ENCODE measurements at places on chromosomes 3 and 15.

GRCh38 chr15:36769098-36769497 lies 189.7 kb downstream of the CDIN1 start:
- DNase-seq: no peak

DNA sequence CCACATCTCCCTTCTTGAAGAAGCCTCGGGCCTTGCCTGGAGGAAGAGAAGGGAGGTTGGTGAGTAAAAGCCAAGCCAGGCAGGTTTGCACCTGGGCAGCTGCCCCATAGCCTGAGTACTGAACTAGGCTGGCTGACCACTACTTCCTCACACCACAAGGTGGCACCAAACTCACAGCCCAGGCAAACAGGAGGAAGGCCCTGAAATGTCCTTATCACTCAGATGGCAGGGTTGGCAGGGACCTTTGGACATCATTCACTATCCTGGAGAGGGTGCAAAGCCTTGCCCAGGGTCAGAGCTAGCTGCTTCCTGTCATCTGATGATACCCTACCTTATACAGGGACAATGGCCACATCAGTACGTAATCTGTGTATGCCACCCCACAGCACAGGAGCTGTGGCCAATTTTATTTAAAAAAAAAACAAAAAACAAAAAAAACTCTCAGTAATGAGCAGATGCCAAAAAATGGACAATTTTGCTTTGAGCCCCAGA lies 2.2 kb upstream of the GRAMD2A start:
- DNase-seq: peak; percentile 82

GRCh38 chr3:119861681-119862080 lies 79.8 kb downstream of the NR1I2 start:
- DNase-seq: no peak

DNA sequence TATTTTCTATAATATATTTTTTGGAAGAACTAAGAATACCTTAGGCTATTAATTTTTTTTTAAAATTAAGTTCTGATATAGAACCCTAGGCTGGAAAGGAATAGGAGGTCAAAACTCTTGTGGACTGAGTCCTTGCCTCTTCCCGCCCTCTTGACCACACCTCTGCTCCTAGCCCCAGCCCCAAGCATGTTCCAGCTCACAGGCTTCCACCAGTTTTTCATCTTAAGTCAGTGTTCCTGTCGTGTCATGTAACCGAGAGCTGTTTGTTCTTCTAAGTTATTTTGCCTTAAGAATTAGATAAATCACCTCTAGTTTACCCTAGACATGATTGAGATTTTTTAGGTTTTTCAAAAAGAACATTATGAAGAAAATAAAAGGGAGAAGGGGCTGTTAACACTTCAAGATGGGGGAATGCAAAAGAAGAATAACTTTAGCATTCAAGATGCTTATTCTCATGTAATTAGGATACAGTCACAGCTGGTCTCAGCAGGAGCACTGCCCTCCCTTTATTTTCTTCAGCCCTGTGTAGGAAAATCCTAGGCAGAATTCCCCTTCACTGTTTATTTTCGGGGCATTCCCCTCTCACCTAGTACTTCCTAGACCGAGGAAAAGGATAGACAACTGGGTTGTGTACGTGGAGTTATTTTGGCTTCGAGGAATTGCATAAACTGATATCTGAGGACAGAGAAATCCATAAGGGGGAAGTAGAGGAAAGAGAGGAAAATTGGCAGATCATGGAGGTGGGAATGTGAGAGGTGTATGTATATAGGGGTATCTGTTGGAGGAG lies 110.2 kb downstream of the CMSS1 start:
- DNase-seq: no peak

DNA sequence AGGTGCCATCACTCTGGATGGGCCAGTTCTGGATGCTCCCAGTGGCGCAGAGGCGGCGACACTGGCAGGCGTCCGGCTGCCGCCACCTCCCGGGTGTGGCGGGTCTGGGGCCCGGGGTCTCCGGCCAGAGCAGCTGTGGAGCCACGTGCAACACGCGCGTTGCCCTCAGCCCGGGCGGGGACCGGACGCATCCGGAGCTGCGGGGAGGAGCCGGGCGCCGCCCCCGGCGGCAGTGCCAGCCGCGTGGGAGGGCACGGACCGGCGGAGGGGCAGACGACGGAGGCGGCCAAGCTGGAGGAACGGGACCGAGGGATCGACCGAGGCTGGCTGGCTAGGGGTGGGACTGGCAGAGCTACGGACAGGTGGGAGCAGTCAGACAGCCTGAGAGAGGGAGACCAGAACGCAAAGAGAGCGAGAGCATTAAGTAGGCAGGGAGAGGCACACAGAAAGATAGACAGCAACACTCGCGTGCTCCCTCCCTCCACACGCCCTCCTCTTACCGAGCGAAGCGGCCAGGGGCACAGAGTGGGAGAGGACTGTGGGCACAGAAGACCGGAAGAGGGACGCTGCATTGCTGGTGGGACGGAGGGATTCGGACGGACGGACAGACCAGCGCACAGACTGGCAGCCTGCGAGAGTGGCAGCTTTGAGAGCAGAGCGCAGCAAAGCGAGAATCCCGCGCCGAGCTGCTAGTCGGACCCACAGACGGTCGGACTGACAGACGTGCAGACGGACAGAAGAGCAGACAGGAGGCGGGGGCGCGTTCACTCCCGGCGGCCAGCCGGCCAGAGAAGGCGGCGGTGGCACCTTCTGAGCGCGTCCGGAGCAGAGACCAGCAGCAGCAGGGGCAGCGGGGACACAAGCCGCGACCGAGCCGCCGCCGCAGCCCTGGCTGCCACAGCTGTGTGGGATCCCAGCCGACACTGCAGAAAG lies at the start of gene ARPP21:
Gene ARPP21 (plus strand): TSS at position 272 of the 933 bp plus-strand sequence. CDS start 42,227 bp downstream, outside the sequence.
- DNase-seq: peak; percentile 21

DNA sequence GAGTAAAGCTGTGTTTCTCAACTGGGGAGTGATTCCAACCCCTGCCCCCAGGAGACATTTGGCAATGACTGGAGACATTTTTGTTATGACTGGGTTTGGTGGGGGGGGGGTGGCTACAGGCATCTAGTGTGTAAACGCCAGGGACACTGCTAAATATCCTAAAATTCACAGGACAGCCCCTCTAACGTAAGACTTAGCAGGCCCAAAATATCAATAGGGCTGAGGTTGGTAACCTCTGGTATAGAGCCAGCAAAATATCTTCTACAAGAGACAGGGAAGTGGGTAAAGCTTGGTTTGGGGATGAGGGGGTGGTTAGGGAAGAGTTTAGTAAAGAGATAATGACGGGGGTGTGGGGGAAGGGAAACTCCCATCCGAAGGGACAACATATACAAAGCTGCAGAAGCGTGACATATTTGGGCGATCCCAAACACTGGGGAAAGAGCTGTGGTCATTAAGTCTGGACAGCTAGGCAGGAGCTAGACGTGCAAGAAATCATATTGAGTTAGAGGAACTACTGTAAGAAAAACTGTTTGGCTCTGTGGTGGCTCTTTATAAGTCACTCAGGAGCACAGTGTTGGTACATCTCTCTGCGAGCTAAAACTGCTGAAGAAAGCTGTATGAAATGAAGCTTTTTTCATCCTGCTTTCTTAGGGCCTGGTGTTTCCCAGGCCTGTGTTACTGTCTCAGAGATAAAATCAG lies 697 bp upstream of the TRIM69 start:
- DNase-seq: peak; percentile 82

GRCh38 chr15:65086680-65087111 lies 10.2 kb downstream of the KBTBD13 start:
- DNase-seq: peak; percentile 14

GRCh38 chr15:29270169-29270955 lies 740 bp upstream of the NSMCE3 start:
- DNase-seq: peak; percentile 11

Data from activated CD8-positive, alpha-beta T cell treated with anti-CD3 and anti-CD28 coated beads for 36 hours (primary cell).